ENCODE measurements at places on chromosomes 3 and 15. TPM values are rescaled to one million over a fixed set of nuclear protein-coding genes. Genes with fewer than 3 reads are reported as not detected.

GRCh38 chr15:42491539-42492225 lies 741 bp upstream of the ZNF106 start:
- DNase-seq: no peak

- no peak for DNase-seq
These were observed 7.0 kb downstream of the RHCG start for GRCh38 chr15:89489376-89489775.

DNA sequence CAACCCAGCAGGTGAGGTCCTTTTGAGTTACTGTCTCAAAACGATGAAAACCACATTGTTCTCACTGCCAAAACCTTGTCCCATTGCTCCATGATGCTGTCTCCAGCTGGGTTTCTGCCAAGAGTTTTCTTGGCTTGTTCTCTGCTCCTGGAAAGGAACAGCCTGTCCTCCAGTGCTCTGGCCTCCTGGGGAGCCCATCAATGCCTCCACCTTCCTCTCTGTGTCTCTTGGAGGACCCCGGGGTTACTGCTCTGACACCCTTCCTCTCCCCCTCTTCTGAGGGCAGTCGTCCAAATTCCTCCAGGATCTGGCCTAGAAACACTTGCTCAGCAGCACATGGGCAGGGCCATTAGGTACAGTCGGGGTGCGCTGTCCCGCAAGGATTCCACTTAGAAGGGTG lies 63.9 kb upstream of the RGMA start:
- DNase-seq: no peak

DNA sequence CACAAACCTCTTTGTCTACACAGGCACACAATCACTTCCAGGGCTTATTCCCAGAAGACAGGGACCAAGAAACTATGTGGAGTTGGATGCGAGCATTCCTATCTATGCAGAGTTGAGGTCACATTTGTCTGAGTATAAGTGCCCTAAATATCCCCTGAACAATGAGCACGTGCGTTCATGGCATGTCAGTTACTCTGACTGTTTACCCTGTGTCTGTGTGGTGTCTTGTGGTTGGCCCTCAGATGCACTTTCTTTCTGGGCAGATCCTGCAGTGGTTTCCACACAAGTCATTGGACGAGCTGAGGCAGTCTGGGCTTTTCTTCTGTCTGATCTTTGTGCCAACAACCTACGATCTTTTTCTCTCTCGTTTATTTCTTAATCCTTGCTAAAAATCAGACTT lies 134.5 kb downstream of the FBN1 start:
- DNase-seq: no peak

DNA sequence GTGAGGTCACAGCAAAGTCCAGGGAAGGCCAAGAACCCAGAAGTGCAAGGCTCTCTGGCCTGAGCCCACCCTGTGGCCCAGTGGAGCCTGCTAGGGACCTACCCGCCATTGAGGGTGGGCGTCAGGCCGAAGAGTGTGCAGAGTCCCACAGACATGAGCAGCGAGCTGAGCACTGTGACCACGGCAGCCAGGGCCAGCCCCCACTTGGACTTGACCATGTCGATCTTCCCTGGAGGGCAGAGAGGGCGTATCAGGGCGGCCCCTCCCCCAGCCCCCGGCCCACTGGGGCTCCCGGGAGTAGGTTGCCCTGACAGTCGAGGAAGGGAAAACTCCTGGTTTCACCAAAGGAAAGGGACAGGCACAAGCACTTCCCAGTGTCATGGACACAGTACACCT lies 44.6 kb downstream of the PTPN23 start:
- no peak for DNase-seq

DNA sequence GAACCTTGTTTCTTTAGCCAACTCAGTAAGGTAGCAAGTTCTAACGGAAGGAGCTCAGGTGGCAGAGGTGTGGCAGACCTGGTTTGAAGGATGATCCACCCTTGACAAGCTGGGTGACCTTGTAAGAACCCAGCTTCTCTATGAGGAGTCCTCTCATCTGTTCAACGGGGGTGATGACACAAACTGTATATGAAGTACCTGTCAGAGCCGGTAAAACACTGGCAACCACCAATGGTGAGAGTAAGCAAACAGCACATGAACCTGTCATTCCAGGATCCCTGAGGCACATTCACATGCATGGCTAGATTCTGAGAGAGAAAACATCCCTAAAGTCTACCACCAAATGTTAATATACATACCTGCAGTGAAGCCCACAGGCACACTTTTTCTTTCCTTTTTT lies 2.4 kb downstream of the SCAP start:
- DNase-seq: no peak

GRCh38 chr3:176147251-176147650 lies 1050.0 kb downstream of the TBL1XR1 start:
- no peak for DNase-seq

DNA sequence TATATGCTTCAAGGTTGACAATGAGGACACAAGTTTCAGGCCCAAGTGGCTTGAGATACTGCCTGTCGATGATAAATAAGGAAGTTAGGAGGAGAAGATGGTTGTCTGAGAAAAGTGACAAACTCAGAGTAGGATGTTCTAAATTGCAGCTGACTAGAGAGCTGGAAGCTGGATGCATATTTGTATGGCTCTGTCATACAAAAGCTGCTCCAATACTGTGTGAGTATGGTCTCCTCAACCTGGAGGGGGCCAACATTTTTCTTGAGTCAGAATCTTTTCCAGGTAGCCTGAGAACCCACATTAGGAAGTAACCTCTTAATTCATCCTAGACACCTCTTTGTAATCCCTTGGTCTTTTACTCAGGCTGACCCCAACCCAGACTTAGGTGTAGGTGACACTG lies 28.4 kb upstream of the TPRG1 start:
- DNase-seq: no peak

DNA sequence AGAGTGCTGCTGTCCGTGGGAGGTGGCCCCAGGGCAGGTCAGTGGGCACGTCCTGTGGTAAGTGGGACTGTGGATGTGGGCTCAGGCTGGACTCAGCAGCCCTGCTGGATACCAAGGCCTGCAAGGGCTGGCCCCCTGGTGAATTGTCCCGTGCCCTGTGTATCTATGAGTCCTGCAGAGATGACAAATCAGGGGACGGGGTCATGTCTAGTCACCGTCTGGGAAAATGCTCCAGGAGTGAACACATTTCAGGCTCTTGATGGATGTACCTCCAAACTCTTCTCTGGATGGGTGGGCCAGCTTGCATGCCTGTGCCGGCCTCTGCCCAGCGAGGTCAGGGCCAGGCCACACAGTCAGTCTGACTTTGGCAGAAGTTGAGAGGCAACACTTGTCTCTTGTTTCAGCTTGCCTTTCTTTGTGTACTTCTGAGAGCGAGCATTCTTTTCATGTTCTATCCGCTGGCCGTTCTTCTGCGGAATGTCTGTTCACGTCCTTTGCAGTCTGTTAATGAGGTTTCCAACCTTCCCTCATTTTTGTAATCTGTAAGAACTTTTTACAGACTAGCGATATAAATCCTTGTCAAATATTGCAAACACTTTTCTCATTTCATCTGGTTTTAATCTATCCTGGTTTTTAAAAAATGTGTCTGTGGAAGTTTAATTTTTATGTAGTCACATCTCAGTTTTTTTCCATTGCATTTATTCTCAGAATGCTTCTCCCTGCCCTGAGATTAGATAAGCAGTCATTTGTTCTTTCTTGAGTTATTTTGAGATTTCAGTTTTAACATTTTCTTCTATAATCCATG lies 11.4 kb upstream of the STAB1 start:
- DNase-seq: no peak

- DNase-seq: no peak
These were observed 537.6 kb downstream of the FOXP1 start for GRCh38 chr3:71045917-71046282.

GRCh38 chr3:102727340-102727739 lies 292.5 kb downstream of the ZPLD1 start:
- DNase-seq: no peak

- no peak for DNase-seq
These were observed 2.5 kb upstream of the GJD2 start for GRCh38 chr15:34757262-34757661.

DNA sequence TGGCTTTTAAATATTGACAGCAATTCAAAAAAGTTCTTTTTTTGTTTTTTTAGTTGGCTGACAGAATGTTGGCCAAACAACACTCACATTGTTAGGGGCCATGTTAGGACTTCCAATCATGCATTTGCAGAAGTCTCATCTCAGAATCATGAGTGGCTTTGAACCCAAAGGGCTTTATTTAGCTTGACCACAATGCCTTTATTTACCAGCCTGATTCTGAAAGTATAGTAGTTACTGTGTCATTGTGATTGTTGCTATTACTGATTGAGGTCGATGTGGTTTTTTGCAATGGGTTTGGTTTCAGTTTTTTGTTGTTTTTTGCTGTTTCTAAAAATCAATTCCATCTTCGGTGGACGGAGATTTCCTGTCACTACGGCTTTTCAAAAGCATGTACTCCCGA lies 7.2 kb downstream of the GLDN start:
- no peak for DNase-seq

DNA sequence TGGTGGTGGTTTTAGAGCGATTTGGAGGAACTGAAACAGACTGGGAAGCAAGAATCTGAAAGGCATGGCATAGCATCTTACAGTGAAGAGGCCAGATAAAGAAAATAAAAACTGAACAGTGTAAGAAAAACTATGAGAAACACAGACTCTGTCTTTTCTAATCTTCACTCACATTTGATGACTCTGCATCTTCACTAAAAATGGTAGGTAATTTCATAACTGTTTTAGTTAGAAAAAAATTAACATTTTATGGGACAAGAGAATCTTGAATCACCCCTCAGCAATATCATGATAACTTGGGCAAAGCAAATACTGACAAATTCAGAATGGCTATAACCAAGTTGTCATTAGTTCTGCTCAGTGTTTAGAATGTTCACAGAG lies 812.6 kb downstream of the MCTP2 start:
- DNase-seq: no peak

DNA sequence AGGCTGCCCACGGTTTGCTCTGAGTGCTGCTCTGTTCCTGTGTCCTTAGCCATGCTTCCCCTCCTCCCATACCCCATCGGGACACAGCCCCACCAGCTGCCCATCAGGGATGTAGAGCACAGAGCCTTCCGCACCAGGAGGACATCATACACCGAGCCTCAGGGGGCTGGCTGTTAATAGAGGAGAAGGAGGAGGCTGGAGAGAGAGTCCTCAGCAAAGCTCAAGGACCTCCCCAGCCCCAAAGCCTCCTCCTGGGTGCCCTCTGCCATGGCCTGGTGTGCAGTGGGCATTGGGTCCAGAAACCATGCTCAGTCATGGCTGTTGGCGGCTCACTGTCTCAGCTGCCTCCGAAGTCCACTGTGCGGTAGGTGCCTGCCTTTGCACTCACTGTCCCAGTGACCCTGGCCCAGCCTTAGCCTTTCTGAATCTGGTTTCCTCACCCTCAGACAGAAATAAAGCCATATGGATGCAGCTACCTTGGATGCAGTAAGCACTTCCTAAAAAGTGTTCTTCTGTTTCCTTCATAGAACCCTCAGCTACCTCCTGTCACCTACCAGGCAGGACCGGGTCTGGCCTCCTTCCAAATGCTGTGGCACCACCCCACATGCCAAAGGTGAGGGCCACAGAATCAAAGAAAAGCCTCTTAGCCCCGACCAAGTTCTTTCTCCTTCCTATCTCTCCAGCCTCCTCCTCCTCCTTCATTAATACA lies 53.9 kb downstream of the ACAD9 start:
- no peak for DNase-seq

GRCh38 chr3:73175698-73176097 lies 114.2 kb downstream of the EBLN2 start:
- no peak for DNase-seq

DUOXA1 gene
- not detected for total RNA-seq

SELENOT gene
- 114 TPM for total RNA-seq

DAZL gene
- total RNA-seq: not detected

DOCK3 gene
- 0.21 TPM for total RNA-seq

MEIS2 gene
- total RNA-seq: 9.3 TPM

GALNT15 gene
- 0.10 TPM for total RNA-seq

BNC1 gene
- not detected for total RNA-seq

CCR8 gene
- not detected for total RNA-seq

AADACL2 gene
- not detected for total RNA-seq

LINGO1 gene
- 18.2 TPM for total RNA-seq

KNG1 gene
- 0.23 TPM for total RNA-seq

OPA1 gene
- 109 TPM for total RNA-seq

ANKRD63 gene
- 0.72 TPM for total RNA-seq

Measured in Panc1 (cell line).